HS-5 (cell line): ENCODE measurements at places on chromosomes 7 and 10.

- no peak for DNase-seq
These were observed 65.6 kb upstream of the CCDC6 start for GRCh38 chr10:59971915-59972314.

GRCh38 chr7:69892790-69893189, 294.5 kb downstream of the AUTS2 start:
- no peak for DNase-seq

DNA sequence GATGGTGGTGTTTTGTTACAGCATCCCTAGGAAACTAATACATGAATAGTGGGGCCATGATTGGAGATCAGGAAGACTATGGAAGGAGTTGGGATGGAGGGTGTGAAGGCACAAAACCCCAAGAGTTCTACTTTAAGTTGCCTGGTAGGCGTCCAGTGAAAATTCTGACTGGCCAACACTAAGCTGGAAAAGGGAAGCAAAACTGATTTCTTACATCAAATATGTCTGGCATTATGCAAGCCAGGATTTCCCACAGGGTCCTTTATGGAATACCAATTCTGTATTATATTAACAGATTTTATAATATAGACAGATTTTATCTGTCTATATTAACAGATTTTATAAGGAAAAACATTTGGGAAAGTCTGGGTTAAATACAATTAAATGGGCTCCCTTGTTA, 16.2 kb downstream of the CPVL start:
- no peak for DNase-seq

GRCh38 chr7:38746438-38746837, 115.3 kb upstream of the AMPH start:
- no peak for DNase-seq

GRCh38 chr7:26499315-26499897, 207.7 kb downstream of the SNX10 start:
- DNase-seq, result no peak

DNA sequence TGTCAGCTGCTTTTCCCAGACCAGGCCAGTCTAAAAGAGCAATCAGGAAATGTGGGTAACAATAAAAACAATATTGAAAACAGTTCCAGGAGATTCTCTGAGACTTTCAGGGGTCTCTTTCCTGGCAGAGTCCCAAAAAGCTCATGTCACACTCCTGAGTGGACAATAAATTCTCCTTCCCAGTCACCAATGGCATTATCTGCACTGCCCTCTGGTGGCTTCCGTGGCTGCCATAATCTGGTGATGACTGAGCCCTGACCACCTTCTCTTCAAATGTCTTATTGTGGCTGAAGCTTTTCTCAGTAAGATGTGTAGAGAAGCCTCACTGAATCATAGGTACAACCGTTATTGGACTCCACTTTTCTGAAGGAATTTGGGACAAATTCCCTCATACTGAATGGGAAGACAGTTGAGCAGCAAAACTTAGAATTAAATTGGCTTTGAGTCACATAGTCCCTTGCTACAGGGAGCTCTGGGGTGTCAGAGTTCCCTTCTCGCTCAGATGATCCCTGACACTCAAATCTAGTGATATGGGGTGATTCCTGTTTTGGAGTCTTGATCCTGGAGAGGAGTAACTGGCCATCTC, 24.4 kb upstream of the ASAH2 start:
- no peak for DNase-seq

DNA sequence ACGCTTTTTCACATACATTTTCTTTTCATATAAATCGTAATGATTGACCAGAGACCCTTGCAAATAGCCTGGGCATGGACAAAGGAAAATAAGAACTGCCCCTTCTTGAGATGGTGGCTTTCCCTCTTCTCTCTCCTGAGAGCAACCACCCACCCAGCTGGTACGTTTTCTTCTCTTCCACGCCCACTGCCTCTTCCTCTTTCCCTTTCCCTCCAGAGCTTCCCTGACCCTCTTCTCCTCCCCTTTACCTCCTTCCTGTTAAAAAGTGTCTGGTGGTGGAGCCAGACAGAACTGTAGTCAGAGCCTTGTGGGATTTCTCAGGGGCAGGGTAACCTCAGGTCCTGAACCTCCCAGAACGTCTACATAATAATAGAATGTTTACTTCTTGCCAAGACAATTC, 23.2 kb downstream of the GPR141 start:
- no peak for DNase-seq

DNA sequence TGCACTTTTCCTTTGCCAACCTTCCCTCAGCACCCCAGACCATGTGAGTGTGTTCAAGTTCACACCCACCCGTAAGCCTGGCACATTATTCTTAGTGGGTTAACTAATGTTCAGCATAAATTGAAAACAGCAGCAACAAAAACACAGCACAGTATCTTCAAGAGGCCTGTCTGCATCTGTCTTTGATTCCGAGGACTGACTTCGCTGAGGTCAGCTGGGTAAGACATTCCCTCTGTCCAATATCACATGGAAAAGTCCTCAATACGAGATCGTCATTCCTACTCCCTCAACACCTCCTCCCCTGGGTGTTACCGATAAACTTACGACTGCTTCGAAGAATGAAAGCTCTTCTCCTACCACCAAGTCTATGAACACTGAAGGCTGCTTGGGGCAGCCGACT, 218.8 kb downstream of the SFMBT2 start:
- DNase-seq, result no peak

DNA sequence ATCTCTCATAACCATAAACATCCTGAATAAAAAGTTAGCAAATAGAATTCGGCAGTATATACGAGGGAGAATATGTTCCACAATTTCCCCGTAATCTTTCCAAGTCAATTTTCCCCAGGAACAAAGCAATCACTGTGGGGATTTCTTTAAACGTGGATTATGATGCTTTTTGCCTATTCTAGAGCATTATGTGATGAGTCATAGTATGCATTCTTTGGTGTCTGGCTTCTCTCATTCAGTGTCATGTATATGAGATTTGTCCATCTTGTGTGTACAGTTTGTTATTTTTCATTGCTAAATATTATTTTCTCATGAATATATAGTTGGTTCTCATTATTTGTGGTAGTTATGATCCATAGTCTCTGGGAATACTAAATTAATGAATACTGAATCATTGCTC, 9.9 kb upstream of the OR9A4 start:
- DNase-seq, result no peak

- DNase-seq, result no peak
These were observed 303.1 kb downstream of the WDR11 start for GRCh38 chr10:121154310-121154709.

DNA sequence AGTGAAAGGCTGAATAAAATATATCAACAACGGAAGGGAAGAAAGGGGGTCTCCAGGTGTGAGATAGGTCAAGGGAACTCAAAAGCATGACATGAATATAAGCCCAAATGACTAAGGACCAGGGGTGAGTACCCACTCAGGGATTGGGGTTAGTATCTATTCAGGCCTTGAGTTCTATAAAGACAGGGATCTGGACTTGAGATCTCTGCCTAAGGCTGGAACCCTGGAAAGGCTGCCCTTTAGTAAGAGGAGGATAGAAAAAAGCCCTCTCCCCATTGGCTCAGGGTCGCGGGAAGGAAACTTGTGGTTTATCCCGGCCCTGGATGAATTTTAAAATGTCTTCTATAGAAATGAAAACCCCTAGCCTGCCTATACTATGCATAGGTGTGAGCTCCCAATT, 2.4 kb upstream of the ITPRIP start:
- DNase-seq, result no peak

- no peak for DNase-seq
These were observed 69.7 kb upstream of the PPP1R3C start for GRCh38 chr10:91702620-91703019.

- DNase-seq, result no peak
These were observed 21.1 kb downstream of the BTRC start for GRCh38 chr10:101375076-101375475.

DNA sequence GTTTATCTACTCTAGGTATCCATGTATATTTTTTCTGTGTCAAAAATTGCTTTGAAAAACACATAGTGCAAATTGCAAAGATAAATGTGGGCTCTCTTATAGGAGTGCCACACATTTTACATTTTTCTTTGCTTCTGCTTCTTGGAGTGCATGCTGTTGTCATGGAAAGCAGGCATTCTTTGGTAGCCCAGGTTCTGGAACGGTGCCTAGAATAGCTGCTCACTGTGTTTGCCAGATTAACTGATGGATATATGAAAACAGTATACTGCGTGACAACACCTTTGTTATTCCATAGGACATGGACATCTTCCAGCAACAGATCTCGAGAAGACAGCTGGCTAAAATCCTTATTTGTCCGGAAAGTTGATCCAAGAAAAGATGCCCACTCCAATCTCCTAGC, 13.4 kb downstream of the NIPSNAP2 start:
- no peak for DNase-seq

- no peak for DNase-seq
These were observed 25.1 kb downstream of the TMEM168 start for GRCh38 chr7:112765105-112765504.

DNA sequence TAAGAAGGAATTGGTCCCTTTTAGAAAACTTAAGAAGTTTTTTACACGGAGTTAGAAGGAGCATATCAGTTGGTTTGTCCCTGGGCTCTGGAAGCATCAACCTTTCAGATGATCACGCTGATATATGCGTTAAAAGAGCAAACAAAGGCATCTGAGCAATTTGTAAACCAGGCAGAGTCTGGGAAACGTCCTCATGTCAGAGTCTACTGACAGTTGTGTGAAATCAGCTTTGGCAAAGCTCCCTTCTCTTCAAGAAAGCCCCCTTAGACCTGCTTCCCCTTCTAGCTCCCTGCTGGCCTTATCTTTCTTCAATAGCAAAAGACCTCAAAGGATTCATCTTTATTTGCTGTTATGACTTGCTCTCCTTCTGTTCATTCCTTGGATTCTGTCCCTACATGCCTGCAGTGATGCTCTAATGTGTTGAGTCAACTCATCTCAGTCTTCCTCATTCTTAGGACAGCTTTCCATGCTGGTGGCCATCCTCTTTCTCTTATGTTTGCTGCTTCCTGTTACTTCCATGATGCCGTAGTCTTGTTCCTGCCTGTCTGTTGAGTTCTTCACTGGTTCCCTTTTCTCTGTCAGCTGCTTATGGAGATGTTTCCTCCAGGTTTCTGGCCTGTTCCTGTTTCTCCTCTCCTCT, 106.5 kb upstream of the BMPER start:
- DNase-seq, result no peak

DNA sequence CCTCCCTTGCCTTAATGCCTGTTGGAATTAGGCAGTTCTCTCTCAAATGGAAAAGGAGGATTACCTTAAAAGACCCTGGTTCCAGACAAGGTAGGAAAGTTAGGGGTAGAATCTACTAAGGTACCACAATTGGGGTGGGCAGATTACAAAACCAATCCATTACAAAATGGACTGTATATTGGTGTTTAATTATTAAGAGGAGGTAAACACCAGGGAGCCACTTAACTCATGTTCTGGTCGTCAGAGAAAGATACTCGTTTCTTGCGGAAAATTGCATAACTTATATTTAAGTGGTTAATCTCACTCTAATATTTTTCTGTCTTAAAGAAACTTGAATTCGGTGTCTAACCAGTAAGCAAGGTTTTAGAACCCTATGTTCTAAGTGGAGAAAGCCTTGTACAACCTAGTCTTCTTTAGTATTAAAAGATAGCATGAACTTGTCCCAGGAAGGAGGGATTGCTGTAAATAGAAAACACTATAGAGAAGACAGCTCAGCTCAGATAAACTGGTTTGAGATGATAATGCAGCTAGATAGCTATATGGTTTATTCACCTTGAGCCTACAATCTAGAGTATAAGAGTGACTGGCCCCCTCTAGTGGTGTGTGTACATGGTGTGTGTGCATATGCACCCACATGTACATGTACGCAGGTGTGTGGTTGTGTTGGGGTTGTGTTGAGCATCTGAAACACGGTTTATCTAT, 58.0 kb upstream of the STRIP2 start:
- DNase-seq, result no peak

DNA sequence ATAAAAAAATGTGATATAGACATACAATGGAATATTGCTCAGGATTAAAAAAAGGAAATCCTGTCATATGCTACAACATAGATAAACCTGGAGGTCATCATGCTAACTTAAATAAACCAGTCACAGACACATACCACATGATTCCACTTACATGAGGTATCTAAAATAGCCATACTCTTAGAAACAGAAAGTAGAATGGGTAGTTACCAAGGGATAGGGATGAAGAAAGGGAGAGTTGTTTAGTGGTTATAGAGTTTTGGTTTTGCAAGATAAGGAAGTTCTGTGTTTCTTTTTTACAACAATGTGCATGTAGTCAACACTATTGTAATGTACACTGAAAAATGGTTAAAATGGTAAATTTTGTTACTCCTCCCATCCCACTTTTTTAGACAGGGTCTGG, 30.5 kb downstream of the BICC1 start:
- no peak for DNase-seq

DNA sequence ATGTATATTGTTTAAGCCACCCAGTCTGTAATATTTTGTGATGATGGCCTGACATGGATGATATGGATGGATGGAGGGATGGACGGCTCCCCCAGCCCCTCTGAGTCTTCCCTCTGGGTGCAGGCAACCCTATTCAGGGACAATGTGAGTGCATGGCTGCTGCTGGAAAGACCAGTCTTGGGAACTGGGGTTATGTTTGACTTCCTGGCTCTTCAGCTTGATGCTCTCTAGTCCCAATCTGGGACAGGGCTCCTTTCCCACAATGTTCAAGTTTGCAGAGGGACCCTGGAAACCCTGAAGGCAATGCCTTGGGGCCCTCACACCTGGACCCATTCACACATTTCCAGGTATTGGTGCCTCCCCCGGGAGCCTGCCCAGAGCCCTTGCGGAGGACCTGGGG, 52.3 kb upstream of the RET start:
- no peak for DNase-seq

- no peak for DNase-seq
These were observed 11.0 kb downstream of the PHKG1 start for GRCh38 chr7:56081626-56082340.

DNA sequence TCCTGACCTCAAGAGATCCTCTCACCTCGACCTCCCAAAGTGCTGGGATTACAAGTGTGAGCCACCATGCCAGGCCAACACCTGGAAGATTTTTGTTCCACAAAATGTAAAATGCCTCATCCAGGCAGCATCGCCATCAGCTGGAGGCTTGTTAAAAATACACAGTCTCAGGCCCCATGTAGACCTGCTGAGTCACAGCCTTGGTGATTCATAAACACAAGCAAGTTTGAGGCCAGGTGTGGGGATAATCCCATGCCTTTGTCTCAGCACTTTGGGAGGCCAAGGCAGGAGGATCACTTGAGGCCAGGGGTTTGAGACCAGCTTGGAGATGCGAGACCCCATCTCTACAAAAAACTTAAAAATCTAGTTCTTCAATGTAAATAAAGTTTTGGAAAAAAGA, 49.1 kb upstream of the FOXK1 start:
- no peak for DNase-seq

DNA sequence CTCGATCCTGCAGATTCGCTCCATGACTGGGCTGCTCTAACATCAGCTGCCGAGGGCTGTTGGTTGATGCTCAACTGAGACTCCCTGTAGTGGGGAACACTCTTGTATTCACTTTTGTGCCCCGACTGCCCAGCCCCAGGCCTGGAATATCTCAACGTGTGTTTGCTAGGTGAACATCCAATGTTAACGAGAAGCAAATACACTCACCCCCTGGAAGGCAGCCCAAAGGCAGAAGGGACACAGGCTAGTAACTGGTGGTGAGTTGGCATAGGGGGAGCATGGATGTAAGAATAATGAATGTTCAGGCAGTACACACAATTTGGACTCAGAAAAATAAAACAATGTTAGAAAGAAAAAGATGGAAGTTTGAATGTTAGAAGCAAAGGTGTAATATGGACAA, 24.0 kb upstream of the RBM33 start:
- DNase-seq, result no peak
